Cortex of kidney (tissue), 1 donor: ENCODE measurements at places on chromosomes 1 and 21.

DNA sequence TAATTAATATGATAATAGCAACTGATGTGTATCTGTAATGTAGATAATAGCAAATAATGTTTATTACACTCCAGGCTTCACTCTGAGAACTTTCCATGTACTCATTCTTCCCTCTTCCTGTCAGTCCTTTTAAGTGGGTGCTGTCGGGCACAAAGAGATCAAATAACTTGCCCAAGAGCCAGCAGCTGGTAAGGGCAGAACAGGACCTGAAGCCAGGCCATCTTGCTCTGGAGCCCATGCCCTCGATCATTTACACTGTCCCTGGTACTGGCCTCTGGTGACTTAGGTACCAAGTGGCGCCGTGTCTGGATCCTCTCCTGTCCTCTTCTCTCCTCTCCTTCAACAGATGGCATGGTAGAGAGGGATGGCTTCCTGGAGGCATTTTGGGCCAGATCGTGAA is 97.2 kb downstream of the VPS13D start:
- DNase-seq = no peak

- no peak for DNase-seq
These were observed 197.3 kb upstream of the IVNS1ABP start for GRCh38 chr1:185514311-185514710.

DNA sequence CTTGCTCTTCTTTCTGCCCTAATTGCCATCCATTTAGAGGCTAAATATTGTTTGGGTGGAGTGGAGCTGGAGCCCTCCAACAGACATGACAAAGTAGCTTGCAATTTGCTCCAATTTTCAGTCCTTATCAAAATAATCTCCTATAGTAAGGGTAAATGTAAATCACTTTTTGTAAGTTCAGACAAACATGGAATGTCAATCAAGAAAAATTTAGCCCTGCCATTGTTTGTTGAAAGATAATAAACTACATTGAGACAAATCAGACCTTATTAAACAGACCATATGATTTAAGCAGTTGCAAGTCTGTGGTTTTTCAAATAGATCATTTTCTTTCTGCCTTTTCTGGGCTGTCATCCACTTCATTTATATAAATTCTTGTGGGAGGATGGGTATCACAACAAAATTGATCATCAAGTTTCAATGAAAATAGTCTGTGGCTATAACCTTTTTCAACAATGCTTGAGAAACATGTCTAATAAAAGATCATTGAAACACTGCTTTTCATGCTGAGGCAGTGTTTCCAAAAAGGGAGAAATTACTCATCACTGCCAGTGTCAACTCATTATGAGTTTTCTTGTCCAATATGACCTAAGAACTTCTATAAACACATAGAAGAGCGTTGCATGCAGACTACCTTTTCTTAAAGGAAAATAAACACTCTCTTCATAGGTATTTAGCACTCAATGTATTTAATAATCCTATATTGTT is 1152.0 kb upstream of the B3GALT2 start:
- no peak for DNase-seq

DNA sequence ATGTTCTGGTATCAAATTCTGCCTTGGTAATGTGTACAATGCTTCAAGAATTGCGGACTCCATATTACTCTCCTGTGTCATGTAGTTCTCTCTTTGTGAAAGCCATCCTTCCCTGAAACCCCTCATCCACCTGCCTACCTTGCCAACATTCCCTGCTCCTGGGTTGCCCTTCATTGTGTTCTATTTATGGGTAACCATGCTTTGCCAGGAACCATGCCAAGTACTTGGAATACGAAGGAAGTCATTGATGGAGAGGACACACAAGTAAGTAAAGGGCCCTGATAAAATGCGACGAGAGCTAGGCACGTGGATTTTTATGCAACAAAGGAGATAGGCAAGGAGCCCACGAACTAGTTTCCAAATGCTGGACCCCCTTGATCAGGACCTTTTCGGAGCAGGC is 300.8 kb downstream of the DISC1 start:
- no peak for DNase-seq

DNA sequence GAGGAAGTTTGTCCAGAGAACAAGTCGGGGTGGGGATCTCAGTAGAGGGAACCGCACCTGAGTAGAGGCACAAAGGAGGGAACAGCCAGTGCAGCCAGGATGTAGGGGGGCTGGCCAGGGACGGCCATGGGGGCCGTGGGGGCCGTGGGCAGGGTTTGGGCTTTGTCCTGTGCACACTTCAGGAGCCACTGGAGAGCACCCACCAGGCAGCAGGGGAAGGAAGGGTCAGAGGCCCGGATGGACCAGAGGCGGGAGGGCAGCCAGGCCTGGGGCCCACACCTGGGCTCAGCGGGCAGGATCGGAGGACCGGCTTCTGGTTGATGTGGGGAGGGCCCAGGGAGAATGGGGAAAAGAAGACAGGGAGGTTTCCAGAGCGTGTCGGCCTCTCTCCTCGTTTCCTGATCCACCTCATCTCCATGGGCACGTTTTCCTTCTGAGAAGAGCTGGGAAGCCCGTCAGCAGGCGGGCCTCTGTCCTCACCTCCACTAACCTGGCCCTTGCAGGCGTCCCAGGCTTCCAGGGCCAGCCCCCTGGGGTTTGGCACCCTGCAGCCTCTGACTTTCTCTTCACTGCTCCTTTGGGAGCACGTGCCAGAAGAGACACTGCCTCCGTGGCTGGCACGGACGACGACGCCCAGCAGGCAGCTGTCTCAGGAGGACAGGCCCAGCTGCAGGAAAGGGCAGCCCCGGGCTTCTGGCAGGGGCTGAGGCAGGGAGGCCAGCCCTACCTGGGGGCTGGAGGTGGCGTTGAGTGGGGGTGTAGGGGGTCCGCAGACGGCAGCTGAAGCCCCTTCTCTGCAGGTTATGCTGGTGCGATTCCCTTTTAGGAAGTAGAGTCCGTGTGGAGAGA is 16.8 kb upstream of the PDXK start:
- no peak for DNase-seq

- no peak for DNase-seq
These were observed 114.3 kb upstream of the ETV3 start for GRCh38 chr1:157252473-157252872.

DNA sequence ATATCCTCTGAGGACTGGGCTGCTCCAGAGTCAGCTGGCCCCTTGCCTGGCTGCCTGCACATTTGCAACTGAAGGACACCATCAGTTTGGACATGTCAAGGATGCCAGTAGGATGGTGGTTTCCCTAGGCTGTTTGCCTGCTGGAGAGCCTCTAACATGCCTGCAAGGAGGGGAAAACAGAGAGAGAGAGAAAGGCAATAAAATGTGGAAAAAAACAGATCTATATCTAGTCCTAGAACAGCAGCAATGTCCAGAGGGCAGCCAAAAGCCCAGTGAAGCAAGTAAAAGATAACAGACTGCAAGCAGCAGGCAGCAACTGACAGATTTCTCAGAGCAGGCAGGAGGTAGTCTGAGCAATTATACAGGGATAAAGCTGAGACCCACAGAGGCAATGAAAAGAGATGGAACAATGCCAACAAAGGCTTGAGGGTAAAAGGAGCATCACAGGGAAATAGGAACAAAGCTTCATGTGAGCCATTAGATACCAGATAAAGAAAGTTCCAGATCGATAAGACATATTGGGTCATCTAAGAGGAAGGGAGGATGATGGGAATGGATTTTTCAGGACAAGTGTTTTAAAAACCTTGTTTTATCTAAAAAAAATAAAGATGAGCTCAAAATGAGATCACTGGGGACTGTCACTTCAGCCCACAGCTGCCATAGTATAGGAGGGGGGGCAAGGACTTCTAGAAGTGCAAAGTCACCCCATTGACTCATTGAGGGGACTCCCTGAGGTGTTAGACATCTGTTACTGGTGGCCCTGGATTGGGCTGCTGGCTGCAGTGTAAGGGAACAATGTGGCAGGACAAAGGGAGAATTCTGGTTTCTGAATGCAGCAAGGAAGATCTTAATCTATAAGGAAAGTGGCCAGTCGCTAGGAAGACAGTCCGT is 38.6 kb upstream of the GADD45A start:
- DNase-seq = no peak

DNA sequence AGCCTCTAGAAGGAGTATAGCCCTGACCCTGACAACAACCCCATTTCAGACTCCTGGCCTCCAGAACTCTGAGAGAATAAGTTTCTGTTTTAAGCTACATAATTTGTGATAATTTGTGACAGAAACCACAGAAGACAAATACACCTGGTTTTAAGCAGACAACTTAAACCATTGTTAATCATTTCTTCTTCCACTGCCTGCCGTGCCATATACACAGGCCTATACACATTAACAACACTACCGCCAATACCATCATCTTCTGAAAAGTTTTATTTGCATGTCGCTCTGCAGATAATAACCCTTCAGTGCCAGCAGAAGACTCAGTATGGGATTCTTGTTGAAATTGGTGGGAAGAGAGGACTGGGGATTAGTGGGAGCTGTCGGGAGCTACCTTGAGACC is 39.9 kb upstream of the KRTAP19-8 start:
- no peak for DNase-seq

DNA sequence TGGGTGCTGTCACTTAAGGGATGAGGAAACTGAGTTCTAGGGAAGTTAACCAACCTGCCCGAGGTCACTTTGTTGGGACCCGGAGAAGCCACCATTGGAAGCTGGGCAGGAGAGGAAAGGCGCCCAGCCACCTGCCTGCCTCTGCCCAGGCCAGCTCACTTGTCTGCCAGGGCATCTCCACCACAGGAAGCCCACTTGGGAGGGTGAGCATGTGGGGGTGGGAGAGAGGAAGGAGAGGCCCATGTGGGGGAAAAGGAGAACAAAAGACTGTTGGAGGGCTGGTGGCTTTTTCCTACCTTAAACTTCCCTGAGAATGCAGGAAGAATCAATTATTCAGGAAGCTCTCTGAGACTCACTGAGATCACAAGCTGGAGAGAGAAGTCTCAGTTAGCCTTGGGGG is 43.8 kb upstream of the SELENON start:
- DNase-seq = no peak

GRCh38 chr1:64915381-64916274 is 50.7 kb downstream of the JAK1 start:
- DNase-seq = no peak

DNA sequence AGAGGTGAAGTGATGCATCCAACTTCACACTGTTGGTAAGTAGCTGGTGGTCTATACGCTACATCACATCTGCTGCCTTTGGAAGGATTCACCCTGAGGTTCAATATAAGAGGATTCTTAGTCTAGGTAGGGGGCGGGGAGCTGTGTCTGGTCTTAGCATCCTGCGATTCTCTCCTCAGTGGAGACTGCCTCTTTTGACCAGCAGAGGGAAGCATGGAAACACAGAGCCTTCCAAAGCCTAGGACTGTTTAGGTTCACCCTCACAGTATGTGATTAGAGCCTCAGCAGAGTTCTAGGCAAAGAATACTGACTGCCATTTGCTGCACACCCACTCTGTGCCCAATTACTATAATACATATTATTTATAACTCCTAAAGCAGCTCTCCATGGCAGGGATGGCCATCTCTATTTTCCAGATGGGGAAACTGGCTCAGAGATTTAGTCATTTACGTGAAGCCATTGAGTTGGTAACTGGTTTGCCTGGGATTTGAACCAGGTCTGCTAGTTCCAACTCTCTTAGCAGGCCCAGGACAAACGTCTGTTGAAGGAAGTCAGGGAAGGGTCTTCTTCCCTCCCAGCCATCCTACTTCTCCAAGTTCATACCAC is 28.9 kb upstream of the EFCAB14 start:
- no peak for DNase-seq

- DNase-seq = no peak
These were observed 86.3 kb downstream of the ACBD6 start for GRCh38 chr1:180415985-180416633.

DNA sequence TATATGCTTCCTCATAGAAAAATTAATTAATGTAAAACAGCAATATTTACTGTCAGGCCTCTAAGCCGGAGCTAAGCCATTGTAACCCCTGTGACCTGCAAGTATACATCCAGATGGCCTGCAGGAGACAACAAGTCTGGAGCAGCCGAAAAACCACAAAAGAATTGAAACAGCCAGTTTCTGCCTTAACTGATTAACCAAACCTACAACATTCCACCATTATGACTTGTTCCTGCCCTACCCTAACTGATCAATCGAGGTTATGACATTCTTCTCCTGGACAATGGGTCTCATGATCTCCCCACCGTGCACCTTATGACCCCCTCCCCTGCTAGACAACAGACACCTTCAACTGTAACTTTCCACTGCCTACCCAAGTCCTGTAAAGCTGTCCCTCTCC is 205.8 kb upstream of the DUSP10 start:
- DNase-seq = no peak

DNA sequence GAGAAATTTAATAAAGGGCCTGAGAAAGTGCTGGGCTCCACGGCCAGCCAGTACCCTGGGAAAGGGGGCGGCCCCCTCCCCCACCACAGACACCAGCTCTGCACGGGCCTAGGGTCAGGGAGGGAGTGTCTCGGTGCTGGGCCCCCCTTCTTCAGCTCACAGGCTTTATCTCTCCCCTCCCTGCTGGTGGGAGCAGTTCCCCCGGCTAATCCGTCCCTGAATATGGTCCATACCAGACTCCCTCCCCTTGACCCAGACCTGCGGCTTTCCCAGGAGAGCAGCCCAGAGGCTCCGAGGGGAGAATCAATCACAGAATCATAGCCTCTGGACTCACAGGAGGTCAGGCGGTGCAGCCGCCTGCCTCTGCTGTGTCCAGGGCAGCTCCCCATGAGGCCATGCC is 26.0 kb upstream of the RSPO1 start:
- DNase-seq = no peak

- no peak for DNase-seq
These were observed 28.5 kb downstream of the SLAMF1 start for GRCh38 chr1:160618327-160618726.

GRCh38 chr1:188735567-188735966 is 1742.1 kb downstream of the BRINP3 start:
- no peak for DNase-seq

GRCh38 chr1:1329304-1330210 is 1.5 kb upstream of the TAS1R3 start:
- DNase-seq = no peak

GRCh38 chr1:30450818-30451233 is 272.6 kb downstream of the MATN1 start:
- DNase-seq = no peak

GRCh38 chr21:16908077-16908476 is 604.8 kb upstream of the CXADR start:
- no peak for DNase-seq

- no peak for DNase-seq
These were observed 126.1 kb downstream of the CDC42BPA start for GRCh38 chr1:227192163-227192562.

DNA sequence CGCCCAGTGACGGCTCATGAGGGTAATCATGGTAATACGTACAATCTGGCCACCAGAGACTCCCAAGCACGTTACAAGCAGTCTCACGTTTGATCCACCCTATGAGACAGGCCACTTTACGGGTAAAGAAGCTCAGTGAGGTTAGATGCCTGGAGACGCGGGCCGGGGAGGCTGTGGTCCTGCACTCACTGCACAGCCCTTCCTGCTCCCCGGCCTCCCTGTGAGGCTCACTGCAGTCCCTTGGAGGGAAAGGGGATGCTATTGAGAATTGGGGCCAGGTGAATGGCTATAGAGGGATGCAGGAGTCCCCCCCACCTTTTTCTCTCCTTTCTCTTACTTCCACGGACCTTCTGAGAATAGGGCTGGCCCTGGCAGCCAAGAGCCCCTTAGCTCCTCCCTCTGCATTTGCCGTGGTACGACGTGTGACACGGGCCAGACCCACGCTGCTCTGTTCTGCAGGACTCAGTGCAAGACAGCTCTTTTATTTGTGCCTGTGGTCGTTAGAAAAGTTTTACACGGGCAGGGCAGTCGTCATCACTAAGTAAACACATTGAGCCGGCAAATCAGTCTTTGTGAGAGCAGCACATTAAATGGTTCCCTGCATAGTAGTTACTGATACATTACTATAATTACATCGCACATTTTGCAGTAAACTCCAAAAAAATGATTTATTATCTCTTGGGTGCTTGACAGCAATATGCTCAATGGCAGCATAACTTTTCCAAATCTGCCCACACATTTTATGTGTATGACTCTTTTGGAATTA is 18.8 kb downstream of the KIF26B start:
- no peak for DNase-seq
